ENCODE measurements at places on chromosomes 1 and 21.

- DNase-seq, result no peak
Measured at GRCh38 chr1:31501505-31501904, 74.8 kb upstream of the TINAGL1 start.

- DNase-seq, result no peak
Measured at GRCh38 chr21:26137379-26138060, 33.0 kb downstream of the APP start.

DNA sequence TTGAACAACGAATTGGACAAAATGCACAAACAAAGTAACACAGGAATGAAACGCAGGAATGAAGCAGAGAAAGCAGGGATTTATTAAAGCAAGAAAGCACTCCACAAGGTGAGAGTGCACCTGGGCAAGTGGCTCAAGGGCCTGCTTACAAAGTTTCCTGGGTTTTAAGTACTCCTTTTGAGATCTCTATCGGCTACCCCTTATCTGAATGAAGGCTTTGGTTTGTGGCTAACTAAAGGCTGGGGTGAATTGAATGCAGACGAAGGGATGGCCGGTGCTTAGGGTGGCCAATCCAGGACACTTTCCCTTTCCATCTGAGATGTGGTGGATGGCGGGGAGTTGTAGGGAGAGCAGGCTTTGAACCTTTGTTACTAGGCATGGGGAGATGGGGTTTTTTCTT is 151.4 kb upstream of the KIAA0040 start:
- DNase-seq, result no peak

DNA sequence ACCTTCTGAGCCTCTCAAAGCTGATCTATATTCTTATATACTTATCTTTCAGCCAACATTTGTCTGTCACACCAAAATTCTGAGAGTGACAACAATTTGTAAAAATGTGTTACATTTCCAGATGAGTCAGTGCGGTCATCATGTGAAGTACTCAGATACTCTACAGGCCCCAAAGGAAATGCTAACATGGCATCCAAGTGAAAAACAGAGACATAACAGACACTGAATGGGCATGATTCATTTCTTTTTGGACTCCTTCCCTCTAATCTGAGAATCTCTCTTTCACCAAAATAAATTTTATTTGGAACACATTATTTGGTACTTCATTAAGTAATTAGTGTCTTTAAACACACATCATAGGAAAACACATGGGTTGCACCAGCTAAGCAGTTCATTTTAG is 96.6 kb downstream of the SLC44A5 start:
- no peak for DNase-seq

DNA sequence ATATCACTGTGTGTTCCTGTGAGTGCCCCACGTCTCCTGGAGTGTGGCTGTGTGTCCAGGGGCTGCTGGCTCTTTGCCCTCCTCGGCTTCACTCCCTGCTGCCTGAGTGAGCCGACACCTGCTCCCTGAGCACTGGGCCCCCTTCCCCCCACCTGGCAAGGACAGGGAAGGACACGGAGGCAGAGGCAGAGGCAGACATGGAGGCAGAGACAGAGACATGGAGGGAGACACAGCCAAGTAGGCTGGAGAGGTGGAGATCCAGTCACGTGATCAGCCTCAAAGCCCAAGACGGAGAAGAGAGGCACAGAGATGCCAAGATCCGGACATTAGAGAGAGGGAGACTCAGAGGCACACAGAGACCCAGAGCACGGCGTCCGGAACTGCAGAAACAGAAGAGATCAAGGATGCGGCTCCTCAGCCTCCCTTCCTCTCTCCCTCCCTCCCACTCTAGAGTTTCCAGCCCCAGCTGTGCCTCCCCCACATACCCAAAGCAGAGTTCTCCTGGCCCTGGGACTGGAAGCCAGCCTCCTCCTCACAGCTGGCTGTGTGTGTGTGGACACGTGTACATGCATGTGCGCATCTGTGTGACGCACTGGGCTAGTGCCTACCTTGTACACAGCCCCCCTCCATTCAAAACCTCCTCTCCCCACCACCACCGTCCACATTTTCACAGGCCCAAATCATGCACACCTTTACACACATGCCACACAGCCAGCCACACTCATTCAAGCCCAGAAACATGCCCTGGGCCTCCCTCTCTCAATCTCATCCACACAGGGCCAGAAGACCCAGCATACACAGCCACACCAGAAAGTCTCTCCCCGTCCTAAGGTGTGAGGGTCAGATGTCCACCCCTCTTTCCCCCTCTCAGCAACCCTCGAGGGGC is 39.1 kb upstream of the WASF2 start:
- peak; percentile 66 for DNase-seq

GRCh38 chr1:17624611-17625233 is 85.2 kb downstream of the ARHGEF10L start:
- peak; percentile 66 for DNase-seq

- no peak for DNase-seq
Measured at GRCh38 chr1:65292861-65293593, 16.3 kb upstream of the DNAJC6 start.

DNA sequence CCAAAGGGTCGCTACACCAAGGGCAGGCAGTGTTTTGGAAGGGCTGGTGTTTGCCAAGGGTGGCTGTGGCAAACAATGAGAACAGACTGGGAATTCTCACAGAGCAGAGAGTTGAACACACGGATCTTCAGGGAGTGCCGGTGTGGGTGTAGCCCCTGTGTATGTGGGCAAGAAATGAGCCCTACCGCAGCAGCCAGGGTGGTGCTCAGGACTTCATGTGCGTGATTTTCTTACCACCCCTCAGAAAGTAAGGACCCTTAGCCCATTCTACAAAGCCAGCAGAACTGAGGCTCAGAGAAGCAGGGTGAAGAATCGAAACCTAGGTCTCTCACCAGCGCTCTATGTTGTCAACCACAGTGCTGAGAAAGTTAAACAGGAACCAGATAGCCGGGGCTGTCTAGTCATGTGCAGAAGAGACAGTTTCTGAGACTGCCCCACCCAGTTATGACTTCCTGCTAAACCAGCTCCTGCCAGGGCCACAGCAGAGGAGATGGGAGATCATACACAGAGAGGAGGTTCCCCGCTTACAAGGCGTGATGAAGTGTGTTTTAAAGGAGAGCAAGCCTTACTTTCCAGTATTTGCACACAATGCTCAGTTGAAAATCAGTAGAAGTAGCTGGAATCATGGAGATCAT is 21.9 kb upstream of the MORC3 start:
- peak; percentile 25 for DNase-seq

Measured in choroid plexus epithelial cell (primary cell).